ENCODE measurements at places on chromosomes 16 and 17. TPM values are rescaled to one million over a fixed set of nuclear protein-coding genes. Genes with fewer than 3 reads are reported as not detected.

Gene SLFN12
- total RNA-seq = 37.4 TPM

Gene ZNF48
- total RNA-seq = 20.7 TPM

Gene TEKT5
- not detected for total RNA-seq

Gene NPTX1
- total RNA-seq = 0.53 TPM

Gene PRAC1
- not detected for total RNA-seq

Gene NGFR
- total RNA-seq = 2.3 TPM

Gene CACNG1
- total RNA-seq = not detected

Gene WFDC1
- total RNA-seq = not detected

Gene SDK2
- total RNA-seq = 0.31 TPM

Gene ZPBP2
- not detected for total RNA-seq

Gene SRCIN1
- 0.19 TPM for total RNA-seq

Gene ALDH3A2
- 127 TPM for total RNA-seq
